ENCODE measurements at places on chromosomes 1 and 21.

GRCh38 chr1:67230539-67230938 is 64.3 kb downstream of the IL23R start:
- no peak for DNase-seq

DNA sequence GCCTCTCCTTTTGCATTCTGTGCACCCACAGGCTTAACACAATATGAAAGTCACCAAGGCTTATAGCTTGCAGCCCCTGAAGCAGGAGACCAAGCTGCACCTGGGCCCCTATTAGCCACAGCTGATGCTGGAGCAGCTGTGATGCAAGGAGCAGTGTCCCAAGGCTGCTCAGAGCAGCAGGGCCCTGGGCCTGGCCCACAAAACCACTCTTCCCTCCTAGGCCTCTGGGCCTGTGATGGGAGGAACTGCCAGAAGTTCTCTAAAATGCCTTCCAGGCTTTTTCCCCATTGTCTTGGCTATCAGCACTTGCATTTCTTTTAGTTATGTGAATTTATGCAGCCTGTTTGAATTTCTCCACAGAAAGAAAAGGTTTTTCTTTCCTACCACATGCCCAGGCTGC is 89.5 kb upstream of the KCTD3 start:
- no peak for DNase-seq

DNA sequence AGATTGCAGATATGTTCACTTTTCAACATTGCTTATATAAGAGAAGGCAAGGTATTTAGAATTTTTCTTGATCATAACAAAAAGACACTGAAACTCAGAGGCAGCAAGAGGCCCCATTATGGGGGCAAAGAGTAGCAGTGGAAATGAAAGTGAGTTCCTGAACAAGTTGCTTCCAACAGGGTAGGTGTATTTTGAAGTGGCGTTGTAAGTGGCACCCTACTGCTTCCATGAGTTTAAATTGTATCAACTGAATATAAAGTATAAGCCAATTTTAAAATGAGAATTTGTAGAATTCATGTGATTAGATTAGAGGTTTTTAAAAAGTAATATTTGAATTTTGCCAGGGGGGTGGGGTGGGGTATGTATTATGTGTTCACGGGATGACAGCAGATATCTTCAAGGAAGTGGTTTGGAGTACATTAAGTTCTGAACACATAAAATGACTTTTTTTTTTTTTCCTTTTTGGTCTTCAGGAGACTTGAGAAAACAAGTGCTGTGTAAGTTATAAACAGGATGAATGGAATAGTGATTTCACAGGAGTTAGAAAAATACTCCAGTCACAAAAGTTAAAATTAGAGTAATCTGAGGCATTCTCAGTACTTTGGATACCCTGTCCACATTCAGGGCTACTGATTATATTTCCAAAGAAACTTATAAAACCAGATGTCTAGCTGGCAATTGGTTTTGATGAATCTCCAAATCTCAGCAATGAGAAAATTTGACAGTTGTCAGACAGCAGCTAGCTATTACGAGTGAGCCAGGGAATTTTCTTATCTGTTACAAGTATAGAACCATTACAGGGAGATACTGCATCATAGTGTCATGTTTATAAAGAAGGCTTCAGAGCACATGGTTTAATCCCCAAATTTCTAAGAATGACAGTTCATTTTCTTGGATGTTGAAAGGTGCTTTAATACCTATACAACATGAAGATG is 182.0 kb downstream of the ST6GALNAC3 start:
- DNase-seq: no peak

DNA sequence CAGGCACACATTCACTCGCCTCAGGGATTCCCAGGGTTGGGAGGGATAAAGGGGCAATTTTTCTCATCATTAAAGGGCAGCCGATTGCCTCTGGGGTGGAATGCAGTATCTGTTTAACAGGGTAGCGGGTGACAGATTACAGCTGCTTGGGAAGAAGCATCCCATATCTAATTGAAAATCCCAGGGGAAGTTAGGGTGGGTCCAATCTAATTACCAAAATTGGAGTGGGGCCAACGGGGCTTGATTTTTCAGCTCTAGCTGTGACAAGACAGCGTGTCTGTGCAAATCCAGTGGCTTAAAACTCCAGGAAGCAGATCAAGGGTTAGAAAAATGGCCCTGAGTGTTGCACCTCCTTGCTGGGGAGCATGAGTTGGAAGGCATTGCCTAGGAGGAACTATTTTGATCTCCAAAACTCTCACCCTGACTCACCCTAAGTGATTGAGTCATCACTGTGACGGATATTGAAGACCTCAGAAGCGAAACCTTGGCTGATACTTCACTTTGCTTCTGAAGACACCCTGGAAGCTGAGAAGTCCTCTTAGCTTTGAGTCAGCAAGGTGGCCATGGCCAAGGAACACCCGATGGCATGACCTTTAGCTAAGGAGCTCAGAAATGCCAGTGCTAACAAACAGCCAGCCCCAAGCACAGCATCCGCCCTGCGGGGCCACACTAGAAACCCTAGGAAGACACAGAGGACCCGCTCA is 46.0 kb downstream of the GRHL3 start:
- DNase-seq: peak; percentile 59

DNA sequence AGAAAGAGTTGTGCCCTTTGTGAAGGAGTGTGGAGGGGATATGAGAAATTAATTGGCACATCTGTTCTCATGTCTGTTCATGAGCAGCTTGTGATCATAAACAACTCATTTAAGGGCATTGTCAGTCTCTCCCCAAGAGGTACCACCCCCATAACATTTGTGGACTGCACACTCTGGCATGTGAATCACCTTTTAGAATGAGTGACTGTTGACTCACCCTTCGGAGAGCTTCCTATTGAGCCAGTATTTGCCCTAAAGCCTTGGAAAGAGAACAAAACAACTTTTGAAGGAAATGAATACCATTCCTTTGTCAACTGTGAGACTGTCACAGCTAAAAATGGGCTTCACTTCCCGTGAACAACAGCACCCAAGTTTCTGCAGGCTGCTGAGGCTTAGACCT is 27.5 kb upstream of the MYSM1 start:
- DNase-seq: peak; percentile 64

Measured in HTR-8/SVneo (cell line).